SHP77 treated with DMSO at 0.1 percent for 48 hours (cell line): ENCODE measurements at places on chromosomes 3 and 15.

DNA sequence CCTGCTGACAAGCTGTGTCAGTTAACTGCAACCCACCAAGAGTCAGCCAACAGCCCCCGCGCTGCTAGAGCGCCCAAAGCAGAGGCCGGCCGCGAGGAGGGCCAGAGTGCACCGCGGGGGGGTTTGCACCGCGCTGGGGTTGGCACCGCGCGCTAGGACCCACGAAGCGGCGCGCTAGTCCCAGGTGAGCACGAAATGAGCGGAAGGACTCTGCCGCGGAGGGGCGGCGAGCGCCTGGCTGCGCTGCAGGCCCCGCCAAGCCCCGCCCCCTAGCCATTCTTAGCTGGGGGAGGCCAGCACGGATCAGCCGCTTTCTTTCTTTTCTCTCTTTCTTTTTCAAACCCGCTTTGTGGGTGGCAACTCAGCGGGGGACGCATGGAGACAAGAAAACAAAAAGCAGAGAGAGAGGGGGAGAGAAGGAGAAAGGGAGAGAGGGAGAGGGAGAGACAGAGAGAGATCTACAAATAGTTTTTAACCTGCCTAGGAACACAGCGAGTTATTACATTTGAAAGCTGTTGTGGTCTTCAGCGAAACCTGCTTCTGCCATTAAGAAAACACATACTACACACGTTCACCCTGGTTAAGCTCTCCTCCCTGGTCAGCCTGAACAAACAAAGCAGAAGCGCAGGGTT lies 6.9 kb upstream of the FOXB1 start:
- DNase-seq = peak; percentile 11

GRCh38 chr15:45454814-45455213 lies 67.7 kb downstream of the SLC30A4 start:
- DNase-seq = no peak

DNA sequence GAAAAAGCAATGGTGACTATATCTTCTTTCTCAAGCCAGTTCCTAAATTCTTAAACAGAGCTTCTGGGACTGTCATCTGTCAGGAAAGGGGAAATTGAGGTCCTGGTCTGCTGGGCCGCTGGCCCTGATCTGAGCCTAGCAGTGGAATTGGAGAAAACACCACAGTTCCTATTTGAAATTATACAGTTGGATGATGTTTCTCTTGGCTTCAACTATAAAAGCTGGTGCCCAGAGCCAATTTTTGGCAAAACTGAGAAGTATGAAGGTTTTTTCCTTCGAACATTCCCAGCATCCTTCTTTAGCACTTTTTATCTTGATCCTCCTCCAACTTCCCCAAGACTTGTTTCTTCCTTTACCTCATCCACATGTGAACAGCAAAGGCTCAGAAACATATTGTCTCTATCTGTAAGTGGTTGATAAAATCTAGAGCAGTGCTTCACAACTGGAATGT lies 83.9 kb downstream of the CD47 start:
- DNase-seq = no peak

DNA sequence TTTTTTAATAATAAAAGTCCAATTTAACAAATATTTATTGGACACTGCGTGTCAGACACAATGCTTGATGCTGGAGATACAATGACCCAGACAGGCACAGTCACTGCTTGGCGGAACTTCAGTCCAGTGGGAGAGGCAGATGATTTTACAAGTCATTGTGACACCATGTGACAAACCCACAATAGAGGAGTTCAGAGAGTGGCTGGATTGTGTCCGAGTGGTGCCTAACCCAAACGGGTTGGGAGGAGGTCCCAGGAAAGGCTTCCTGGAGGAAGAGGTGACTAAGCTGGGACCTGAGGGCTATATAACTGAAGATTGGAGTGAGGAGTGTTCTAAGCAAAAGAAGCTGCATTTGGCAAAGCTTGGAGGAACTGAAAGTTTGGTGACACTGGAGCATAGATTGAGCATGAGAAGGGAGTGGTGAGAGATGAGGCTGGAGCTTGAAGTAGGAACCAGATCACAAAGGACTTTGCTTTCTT lies 41.4 kb downstream of the CRTC3 start:
- no peak for DNase-seq

GRCh38 chr15:70587896-70588567 lies 175.3 kb downstream of the UACA start:
- no peak for DNase-seq

- DNase-seq = no peak
These were observed 8.7 kb upstream of the ST6GAL1 start for GRCh38 chr3:186921578-186921977.

DNA sequence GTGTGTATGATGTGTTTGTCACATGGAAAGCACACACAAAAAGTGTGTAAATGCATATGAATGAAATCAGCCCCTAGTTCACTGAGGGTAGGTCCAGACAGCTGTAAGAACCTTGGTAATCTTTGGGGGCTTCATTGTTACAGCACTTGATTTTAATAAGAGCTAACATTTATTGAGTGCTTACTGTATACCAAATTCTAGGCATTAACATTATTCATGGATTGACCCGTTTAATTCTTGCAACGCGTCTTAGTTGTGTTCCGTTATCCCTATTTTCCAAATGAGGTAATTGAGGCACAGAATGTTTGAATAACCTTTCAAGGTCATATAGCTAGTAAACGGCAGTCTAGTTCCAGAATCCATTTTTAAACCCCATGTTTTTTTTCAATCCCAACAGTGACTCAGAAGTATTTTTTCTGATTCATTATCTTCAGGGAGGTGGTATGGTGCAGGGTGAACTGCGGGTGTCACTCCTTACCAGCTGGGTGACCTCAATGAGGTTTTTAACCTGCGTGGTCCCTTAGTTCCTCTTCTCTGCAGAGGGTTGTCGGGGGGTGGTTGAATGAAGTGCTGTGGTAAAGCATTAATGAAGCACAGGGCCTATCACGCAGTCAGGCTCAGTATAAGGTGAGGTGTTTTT lies 14.2 kb downstream of the RAB8B start:
- no peak for DNase-seq

DNA sequence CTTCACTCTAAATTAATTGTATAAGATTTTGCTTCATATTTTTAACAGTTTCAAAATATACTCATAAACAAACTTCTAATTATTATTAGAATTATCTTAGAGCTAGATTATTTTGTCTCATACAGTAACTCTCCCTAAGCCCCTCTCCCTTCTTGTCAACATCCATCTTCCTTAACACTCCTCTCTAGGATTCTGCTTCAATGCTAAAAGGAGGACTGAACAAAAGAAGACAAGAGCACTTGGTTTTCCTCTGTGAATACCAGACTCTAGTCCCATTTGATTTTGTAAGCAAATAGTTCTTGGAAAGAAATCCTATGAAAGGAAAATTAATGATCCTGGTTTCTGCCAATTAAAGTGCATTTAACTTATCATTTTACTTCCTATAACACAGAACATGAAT lies 91.8 kb downstream of the KCNMB2 start:
- DNase-seq = no peak

DNA sequence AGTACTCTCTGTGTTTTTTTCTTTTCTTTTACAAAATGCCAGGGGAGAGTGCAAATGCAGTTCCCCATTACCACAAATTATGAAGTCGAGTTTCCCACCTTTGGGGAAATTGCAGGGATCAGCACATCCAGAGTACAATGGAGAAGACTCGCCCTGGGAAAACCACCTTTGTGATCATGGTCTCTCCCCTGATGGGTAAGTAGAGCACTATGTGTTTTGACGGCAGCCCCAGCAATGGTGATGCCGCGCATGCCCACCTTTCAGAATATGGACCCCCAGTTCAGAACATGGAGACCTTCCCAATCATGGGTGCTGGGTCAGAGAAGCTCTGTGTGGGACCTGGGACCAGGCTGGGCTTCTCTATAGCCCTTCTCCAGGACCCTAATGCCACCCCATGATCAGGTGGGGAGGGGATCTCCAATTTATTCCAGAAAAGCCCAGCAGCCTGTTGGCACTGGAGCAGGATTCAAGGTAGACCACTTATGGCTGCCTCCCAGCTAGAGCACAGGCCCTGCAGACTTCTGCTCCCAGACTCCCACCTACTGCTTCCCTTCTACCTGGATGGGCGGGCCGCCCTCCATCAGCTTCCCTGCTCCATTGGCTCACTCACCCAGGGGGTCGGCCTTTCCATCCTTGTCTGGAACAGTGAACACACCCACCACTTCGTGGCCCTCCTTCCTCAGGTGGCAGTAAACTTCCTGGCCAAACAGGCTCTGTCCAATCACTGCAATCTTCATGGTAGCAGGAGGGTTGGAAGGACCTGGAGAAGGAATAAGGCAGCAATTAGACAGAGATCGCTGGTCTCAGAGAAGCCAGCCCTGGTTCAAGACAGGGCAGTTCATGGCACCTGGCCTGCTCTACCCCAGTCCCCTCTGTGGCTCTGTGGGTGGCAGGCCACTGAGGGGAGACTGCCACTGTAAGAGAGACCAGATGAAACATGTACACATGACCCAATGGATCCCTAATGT lies 19.9 kb downstream of the ALDH1L1 start:
- no peak for DNase-seq
